ENCODE measurements at places on chromosomes 3 and 15.

DNA sequence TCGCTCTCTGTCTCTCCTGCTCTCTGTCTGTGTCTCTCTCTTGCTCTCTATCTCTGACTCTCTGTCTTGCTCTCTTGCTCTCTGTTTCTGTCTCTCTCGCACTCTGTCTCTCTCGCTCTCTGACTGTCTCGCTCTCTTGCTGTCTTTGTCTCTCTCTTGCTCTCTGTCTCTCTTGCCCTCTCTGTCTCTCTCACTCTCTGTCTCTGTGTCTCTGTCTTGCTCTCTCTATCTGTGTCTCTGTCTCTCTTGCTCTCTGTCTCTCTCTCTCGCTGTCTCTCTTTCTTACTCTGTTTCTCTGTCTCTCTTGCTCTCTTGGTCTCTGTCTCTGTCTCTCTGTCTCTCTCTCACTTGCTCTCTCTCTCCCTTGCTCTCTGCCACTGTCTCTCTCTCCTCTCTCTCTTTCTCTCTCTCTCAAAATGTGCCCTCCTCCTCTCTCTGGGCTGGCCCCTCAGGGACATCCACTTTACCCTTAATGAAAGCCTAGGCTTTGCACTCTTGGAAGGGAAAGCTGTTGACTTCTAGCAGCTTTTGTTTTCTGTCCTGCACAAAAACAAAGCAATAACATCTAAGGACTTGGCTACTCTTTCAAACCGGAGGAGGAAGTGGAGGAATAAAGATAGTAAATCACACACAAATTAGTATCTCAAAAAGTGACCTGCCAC is 73.9 kb upstream of the NR2E3 start:
- DNase-seq, result no peak

- DNase-seq, result no peak
Measured at GRCh38 chr3:148599481-148599880, 98.2 kb upstream of the AGTR1 start.

DNA sequence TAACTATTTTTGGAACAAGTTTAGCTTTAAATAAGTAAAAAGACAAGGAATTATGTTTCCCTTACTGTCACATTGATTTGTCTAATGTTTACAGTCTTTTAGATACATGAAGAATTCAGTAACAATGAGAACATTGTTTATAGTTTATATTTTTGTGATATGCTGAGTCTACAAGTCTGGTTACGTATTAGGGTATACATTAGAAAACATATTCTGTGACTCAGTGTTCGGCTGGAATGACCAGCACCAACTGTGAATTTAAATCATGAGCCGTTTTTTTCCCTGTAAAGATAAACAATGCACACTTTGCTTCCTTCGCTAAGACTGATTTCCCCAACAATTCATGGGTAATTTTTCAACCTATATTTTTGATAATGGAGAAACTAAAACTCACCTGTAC is 131.5 kb downstream of the DUT start:
- DNase-seq, result no peak

DNA sequence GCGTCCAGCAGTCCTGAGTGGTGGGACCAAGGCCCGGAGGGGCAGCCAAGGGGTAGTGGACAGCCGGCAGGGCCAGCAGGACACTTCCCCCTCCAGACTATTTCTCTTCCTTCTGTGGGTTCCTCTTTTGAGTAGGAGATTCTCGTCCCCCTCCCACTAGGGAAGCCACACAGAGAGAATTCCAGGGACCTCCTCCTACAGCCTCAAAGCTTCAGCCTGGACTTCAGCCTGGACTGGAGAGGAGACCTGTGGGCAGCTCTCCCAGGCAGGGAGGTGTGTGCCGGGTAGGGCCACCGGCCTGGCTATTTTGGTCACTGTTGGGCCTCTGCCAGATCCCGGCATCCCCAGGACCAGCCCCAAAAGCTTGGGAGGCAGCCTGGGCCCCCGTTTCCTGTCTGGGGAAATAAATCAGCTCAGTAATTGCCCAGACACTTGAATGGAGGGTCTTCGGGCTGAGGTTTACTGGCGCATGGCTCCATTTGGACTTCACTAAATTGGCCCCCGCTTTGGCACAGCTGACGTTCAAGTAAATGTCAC is 1.3 kb downstream of the SLC6A6 start:
- no peak for DNase-seq

DNA sequence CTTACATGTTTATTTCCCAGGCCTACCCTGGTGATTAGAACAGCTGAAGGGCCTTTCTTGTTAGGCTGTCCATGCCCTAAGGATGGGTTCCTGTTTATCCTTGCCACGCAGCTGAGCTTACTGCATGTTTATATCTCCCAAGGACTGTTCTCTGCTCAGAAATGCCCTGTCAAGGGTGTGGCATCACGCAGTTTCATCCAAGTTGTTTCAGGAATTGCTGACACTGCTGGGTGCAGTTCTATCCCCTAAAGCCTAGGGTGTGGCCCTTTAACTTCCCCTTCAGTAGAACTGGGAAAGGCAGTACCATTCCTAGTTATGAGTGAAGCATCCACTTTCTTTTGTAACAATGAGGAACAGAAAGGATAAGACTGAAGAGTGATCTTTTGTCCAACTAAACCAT is 5.0 kb downstream of the ELL3 start:
- DNase-seq, result no peak

- no peak for DNase-seq
Measured at GRCh38 chr3:196931828-196932587, 10.3 kb downstream of the NCBP2 start.

DNA sequence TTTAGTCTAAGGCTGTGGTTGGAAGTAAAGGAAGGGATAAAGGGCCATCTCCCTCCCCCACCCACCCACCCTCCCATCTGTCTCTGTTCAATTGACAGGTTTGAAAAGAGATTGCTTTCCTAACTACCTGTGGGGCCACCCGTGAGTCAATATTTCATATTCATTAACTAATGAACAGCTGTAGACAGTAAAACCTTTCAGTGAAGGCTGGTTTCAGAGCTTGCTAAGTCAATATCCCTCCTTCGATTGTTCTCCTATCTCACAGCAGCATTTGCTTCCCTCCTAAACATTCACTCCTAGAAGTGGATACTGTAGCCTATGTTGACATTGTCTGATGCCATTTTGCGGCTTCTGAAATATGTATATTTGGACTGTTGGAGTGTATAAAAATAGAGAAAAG is 85.9 kb upstream of the SYNPR start:
- no peak for DNase-seq

GRCh38 chr3:15823092-15823491 is 25.3 kb upstream of the ANKRD28 start:
- DNase-seq, result no peak

- DNase-seq, result no peak
Measured at GRCh38 chr3:197393711-197394110, 95.3 kb upstream of the DLG1 start.

GRCh38 chr3:56137415-56137814 is 330.9 kb downstream of the ERC2 start:
- DNase-seq, result no peak

DNA sequence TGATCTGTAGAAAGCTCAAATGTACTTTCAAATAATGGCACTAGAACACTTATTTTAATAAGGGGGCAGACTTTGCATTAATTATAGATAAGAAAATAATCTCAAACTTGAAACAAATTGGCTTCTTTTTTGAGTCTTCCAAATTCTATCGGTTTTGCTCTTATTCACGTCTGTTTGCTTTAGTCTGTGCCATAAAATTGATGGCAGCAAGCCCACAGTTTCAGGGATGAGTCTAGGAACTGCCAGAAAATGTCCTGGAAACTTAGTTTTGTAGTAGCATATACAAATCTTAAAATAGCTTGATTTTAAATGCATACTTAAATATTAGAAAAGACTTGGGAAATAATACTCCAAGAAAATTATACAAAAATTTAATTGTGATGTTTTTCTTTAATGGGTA is 39.7 kb downstream of the BCHE start:
- DNase-seq, result no peak

DNA sequence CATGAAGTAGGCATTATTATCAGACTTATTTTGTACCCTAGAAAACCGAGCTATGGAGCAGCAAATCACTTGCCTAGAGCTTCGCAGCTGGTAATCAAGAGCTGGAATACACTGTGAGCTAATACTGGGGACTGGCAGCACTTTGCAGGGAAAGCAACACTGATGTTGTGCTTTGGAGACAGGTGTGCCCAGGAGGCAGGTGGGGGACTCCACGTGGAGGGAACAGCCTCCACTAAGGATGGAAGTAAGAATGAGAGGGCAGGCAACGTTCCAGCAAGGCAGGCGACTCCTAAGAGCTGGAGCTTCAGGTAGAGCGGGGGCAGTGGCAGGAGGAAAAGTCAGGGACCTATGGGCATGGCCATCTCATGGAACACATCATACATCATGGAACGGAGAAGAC is 300.5 kb upstream of the IGF1R start:
- DNase-seq, result no peak

DNA sequence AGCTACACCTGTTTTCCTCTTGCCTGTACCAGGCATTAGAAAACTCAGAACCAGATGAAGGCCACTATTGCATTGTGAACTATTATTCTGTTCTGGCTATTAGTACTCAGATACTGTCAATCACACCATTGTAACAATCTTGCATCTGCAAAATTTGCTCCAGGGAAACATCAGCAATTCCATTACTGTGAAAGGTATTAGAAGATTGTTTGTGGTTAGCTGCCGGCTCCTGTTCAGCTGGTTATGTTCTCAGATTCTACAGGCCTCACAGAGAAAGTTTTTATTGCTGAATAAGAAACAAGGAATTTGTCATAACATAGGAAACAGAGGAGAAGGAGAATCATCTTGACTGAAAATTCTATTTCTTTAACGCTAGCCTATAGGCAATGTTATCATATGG is 179.9 kb downstream of the PLOD2 start:
- no peak for DNase-seq

DNA sequence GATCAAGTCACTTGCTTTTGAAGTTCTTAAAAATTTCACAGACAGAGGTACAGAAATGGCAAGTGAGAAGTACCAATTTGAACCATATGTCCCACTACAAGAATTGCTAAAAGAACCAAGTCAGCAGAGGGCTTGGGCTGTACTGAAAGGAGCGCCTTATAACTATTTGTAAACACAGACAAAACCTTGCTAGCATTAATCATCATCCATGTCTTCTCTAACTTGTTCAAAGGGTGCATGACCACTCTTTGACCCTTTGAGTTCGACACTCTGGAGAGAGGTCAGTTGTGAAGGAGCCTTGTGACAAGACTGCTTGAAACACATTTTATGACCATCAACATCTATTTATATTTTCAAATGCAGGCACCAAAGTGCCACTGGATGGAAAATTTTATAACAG is 191.7 kb downstream of the PDZRN3 start:
- no peak for DNase-seq

DNA sequence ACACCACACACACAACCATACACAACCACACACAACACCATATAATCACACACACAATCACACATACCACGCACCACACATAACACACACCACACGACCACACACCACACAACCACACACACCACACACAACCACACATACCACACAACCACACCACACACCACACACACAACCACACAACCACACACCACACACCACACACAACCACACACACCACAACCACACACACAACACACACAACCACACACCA is 24.2 kb downstream of the CPN2 start:
- DNase-seq, result no peak

GRCh38 chr15:67158367-67158766 is 93.0 kb downstream of the SMAD3 start:
- no peak for DNase-seq

DNA sequence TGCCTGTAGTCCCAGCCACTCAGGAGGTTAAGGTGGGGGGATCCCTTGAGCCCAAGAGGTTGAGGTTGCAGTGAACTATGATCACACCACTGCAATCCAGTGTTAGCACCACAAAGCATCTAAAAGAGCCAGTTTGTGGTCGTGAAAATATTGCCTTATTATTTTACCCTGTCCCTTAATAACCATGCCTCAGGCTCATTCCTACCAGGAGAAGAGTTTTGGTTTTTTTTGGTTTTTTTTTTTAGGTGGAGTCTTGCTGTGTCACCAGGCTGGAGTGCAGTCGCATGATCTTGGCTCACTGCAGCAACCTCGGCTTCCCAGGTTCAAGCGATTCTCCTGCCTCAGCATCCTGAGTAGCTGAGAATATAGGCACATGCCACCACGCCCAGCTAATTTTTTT is 17.9 kb upstream of the AVEN start:
- DNase-seq, result no peak

- DNase-seq, result no peak
Measured at GRCh38 chr3:123765475-123766128, 118.5 kb downstream of the MYLK start.

- DNase-seq, result no peak
Measured at GRCh38 chr15:63107895-63108546, 13.6 kb upstream of the LACTB start.

GRCh38 chr15:80058044-80058443 is 1.4 kb upstream of the ZFAND6 start:
- no peak for DNase-seq

GRCh38 chr3:38138349-38139190 is at the start of gene MYD88:
Gene MYD88 (plus strand): TSS chr3:38138661. CDS start chr3:38138701, 40 bp downstream.
- peak; percentile 68 for DNase-seq

- no peak for DNase-seq
Measured at GRCh38 chr15:89136818-89137772, 48.8 kb downstream of the ABHD2 start.

- DNase-seq, result peak; percentile 39
Measured at GRCh38 chr3:128794770-128795649, 69.0 kb downstream of the RAB7A start.

DNA sequence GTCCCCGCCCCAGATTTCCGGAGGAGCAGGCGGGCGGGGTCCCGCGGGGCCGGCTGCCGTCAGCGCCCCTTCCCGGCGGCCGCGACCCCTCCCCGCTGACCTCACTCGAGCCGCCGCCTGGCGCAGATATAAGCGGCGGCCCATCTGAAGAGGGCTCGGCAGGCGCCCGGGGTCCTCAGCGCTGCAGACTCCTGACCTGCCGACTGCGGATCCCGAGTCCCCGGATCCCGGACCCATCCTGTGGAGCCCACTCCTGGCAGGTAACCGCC is at the start of gene TRH:
Gene TRH, plus strand, starts transcription at position 157 of the 269 bp plus-strand sequence. CDS start 1,097 bp downstream, outside the sequence.
- no peak for DNase-seq

GRCh38 chr3:188362405-188362831 is 208.5 kb downstream of the LPP start:
- DNase-seq, result no peak
